Fibroblast of villous mesenchyme (primary cell): ENCODE measurements at places on chromosomes 4 and X. TPM values are rescaled to one million over a fixed set of nuclear protein-coding genes. Genes with fewer than 3 reads are reported as not detected.

The FABP2 gene
- total RNA-seq: not detected in 2 replicates

The ZFP92 gene
- 0.32 and 0.43 TPM in 2 replicates for total RNA-seq

The COL25A1 gene
- 6.9 and 13.5 TPM in 2 replicates for total RNA-seq

The NCAPG gene
- 17.4 and 32.8 TPM in 2 replicates for total RNA-seq

The TBX22 gene
- not detected in 2 replicates for total RNA-seq

The SYTL5 gene
- total RNA-seq: 10.4 and 21.9 TPM in 2 replicates

The STATH gene
- total RNA-seq: not detected in 2 replicates

The ZNF718 gene
- 7.1 and 8.2 TPM in 2 replicates for total RNA-seq

The DCHS2 gene
- total RNA-seq: under 0.01 TPM in 2 replicates

The HS6ST2 gene
- not detected in 2 replicates for total RNA-seq

The MAGEB2 gene
- 2.6 TPM in 1 of 2 replicates, not detected in the other for total RNA-seq

The SCRG1 gene
- total RNA-seq: under 0.01 and 0.32 TPM in 2 replicates

The USP17L26 gene
- total RNA-seq: not detected in 2 replicates

The TBC1D8B gene
- total RNA-seq: 9.0 and 13.8 TPM in 2 replicates

The GAGE12J gene
- total RNA-seq: not detected in 2 replicates

The SPANXC gene
- total RNA-seq: not detected in 2 replicates

The TMEM31 gene
- 0.32 TPM in 1 of 2 replicates, not detected in the other for total RNA-seq

The CTAG1B gene
- not detected in 2 replicates for total RNA-seq
